IPS DF 6.9 (cell line): ENCODE measurements at places on chromosomes 6 and 20.

DNA sequence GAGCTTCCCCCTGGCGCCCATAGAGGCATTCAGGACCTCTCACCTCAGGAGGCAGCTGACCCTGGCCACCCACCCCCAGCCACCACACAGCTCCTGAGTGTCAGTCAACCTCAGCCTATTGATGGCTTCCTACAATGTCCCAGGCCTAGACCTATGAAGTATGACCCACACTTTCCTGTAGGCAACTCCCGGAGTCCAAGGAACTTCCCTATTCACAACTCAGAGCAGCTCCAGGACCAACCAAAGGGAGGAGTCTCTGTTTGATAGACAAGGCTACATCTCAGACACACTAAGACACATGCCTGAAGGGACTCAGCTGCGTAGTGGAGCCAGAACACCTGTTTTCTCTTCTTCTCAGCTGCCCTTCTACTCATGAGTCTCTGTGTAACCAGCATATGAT is 169.1 kb downstream of the MAFB start:
- DNase-seq, result no peak

DNA sequence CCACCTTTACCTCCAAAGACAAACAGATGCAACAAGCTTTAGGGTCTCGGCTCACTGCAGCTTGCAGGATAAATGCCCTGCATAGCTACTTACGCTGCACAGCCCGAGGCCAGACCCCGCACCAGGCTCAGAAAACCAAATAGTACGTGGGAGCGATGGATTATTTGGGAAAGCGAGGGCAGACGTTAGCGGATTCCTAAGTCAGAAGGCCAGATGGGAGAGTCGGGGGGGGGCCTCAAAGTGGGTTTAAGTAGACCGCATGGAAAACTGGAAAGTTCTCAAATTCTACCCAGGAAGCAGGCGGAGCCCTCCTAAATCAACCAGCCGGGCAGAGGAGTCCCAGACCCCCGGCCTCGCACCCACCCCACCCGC is 382 bp downstream of the SFT2D1 start:
- no peak for DNase-seq

GRCh38 chr6:28794175-28795002 is 129.4 kb downstream of the TRIM27 start:
- DNase-seq, result no peak

GRCh38 chr20:47315339-47316056 is 41.0 kb downstream of the ZMYND8 start:
- DNase-seq, result no peak

GRCh38 chr6:72691249-72691648 is 69.4 kb downstream of the KCNQ5 start:
- no peak for DNase-seq

GRCh38 chr6:106110164-106110826 is 24.2 kb downstream of the PRDM1 start:
- no peak for DNase-seq

GRCh38 chr20:46554828-46555227 is 4.4 kb upstream of the OCSTAMP start:
- DNase-seq, result no peak

DNA sequence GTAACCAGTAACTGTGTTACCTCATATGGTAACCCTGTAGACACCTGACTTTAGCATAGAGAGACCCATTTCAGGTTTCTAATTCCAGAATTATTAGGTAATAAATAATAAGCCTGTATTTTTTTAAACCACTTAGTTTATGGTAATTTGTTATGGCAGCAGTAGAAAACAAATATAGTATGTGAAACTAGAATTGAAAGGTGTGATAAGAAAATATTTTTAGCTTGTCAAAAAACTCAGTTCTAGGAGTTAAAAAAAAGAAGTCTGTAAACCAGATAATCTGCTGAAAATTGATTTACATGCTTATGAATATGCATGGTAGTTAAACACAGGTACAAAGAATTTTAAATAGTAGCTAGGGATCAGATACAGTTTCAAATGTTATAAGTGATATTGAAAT is 695.0 kb upstream of the GJE1 start:
- DNase-seq, result no peak

GRCh38 chr6:33425668-33426577 is 6.1 kb downstream of the SYNGAP1 start:
- DNase-seq, result no peak

- DNase-seq, result no peak
Measured at GRCh38 chr6:88480816-88481215, 314.7 kb upstream of the CNR1 start.

GRCh38 chr6:157478926-157479325 is 97.9 kb downstream of the ZDHHC14 start:
- no peak for DNase-seq

- DNase-seq, result no peak
Measured at GRCh38 chr6:75761489-75761888, 12.4 kb downstream of the MYO6 start.

DNA sequence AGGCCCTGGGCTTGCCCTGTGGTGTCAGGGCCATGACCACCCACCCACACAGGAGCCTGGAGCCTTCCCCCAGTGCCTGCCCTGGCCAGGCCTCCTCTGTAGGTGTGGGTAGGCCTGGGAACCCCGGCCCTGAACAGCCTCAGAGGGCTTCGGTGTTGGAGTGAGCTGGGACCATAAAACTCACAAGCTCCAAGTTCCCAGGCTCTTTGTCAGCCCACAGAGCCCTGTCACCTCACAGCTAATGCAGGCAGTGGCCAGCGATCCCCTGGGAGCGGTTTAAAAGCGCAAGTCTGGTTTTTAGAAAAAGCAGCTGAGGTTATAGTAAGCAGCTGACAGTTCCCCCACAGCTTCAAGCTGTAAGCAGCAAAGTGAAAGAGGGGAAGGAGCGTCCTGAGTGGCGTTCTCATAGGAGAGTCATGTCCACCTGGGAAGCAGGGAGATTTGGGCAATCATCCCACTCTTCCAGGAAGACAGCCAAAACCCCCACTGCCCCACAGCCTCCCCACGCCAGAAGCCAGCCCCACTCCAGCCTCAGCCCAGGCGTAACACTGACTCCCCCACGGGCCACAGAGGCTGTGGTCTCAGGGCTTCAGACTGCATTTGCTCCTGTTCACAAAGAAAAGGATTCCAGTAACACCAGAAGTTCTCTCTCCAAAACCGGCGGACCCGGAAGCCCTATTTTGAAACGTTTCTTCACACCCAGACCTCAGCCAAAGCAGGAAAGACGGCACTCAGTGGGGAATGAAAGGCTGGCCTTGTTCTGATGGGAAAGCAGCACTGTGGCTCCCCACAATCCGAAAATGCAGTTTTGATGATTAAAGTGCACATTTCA is 34.3 kb upstream of the FOXC1 start:
- no peak for DNase-seq
